ENCODE measurements at places on chromosomes 5 and 9. TPM values are rescaled to one million over a fixed set of nuclear protein-coding genes. Genes with fewer than 3 reads are reported as not detected.

- DNase-seq = no peak
Measured at GRCh38 chr5:149488645-149489306, 62.5 kb downstream of the CSNK1A1 start.

GRCh38 chr9:114016101-114016500 is 62.0 kb downstream of the AMBP start:
- no peak for DNase-seq

- DNase-seq = no peak
Measured at GRCh38 chr5:83919071-83920041, 198.7 kb upstream of the HAPLN1 start.

The ANGPTL2 gene
- not detected for total RNA-seq

- DNase-seq = no peak
Measured at GRCh38 chr5:63613442-63613841, 348.8 kb downstream of the HTR1A start.

The AFF4 gene
- total RNA-seq = 40.0 TPM

Measured in activated CD4-positive, alpha-beta T cell treated with anti-CD3 and anti-CD28 coated beads, Interleukin-2, amount 10 ng/mL, durations not matched to agents 7 days and 5 days (primary cell).